Suppressor macrophage (primary cell): ENCODE measurements at places on chromosomes 11 and 22.

- peak; percentile 18 for DNase-seq
Observed at GRCh38 chr11:16603890-16604793, 134.3 kb upstream of the C11orf58 start.

DNA sequence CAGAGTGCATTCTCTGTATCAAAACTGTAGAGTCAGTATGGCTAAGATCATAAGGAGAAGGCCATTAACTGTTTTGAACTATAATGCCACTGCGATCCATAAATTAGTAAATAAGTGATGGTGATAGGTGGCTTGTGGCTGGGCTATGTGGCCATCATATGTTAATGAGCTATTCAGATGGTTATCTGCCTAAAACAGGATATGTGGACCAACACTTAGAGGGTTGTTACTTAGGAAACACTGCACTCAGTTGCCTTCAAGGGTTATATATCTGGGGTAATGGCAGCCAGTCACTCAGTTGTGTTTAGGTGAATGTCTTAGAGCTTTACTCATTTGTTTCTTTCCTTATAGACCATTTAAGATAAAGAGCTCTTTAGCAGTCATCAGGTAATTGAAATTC is 66.0 kb downstream of the PPP2R1B start:
- DNase-seq = no peak

DNA sequence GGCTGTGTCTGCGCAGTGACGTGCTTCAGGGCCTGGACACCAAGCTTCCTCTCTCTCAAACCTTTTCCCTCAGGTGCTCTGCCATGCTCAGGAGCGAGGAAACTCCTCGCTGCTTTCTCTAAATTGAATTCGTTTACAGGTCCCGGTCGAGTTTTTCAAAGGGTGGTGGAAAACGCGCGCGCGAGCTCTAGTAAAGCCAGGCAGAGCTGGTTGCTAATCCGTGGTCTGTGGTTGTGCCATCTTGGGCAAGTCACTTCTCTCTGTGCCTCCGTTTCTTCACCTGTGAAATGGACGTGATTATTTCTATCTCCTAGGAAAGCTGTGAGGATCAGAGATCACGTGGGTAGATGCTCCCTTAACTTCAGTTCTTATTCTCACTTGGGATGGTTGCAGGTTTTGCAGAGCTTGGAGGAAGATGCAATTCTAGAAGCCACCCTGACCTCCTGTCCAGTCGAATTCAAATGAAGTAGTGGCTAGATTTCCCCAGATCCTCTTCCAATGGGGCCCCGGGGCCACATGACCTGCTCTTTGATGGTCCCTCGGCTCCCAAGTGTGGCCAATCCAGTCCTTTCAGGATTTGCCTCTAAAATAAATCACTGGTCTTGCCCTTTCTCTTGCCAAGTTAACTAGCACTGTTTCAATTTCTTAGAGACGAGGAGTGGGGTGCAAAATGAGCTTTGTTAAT is 10.5 kb upstream of the ALX4 start:
- no peak for DNase-seq

DNA sequence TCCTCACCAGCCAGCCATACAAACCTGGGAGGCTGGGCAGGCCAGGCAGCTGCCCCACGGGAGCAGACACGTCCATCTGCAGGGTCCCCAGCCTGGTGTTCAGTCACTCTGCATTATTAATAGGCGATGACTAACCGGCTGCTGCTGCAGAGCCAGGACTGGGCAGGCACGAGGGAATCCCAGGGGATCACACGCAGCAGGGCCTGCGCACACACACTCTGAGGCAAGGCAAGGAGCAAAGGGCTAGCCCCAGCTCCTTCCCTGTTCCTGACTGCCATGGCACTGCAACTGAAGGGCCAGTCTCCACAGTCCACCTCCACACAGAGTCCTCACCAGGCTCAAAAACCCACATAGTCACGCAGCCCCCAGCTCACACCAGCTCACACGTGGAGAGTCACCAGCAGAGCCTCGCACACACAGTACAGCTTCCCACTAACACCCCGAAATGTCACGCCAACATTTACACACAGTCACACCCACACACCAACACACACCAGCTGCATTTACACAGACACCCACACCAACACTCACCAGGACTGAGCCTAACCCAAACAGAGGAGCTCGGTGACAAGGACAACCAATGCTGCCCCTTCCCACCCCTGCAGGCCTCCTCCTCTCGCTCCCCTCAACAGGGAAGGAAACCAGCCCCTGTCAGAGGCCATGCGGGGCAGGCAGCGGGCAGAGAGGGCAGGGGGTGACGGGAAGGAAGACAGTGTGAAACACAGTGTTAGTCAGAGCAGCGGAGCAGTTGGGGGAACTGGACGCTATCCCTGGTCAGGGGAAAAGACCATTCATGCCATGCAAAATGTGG is 47.3 kb downstream of the NRXN2 start:
- DNase-seq = peak; percentile 64

DNA sequence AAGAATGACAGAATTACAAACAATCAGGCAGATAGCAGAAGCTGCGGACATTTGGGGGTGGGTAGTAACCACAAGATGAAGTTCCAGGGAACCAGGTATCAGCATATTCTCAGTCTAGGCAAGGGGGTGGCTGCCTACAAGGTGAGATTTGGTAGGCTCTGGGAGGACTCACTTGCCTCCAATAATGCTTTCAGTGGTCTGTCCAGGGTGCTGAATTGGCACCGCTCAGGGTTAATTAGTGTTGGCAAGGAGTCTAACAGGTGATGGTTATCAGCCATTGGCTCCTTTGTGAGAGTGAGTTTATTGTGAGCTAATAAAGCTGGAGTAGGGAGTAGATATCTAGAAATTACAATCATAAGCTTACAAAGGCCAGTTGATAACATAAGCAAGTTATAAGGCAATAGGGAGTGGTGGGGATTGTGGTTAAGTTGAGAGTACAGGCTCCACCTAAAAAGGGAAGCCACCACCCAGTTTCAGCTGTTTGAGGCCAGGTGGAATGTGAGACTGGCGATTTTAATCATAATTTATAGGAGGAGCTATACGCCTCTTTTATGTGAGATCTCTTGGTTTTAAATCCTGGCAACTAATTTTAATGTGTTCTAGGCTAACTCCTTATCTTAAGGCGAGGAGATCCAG is 320.5 kb downstream of the MIAT start:
- no peak for DNase-seq

DNA sequence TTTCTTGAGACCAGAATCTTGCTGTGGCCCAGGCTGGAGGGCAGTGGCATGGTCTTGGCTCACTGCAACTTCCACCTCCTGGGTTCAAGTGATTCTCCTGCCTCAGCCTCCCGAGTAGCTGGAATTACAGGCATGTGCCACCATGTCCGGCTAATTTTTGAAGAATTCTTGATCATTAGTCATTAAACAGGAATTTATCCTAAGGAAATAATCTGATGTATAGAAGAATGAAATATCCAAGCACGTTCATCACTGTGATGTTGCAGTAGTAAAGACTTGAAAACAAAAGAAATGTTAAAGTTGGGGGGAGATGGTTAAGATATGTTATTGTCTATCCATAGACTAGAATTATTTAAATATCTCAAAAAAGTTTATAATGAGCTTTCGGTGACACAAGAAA is 23.6 kb downstream of the CBL start:
- DNase-seq = no peak

- no peak for DNase-seq
Observed at GRCh38 chr22:17552737-17553136, 10.6 kb upstream of the SLC25A18 start.

GRCh38 chr11:19594326-19594725 is 118.3 kb upstream of the NAV2 start:
- DNase-seq = no peak

GRCh38 chr11:83070044-83070701 is 1.5 kb downstream of the RAB30 start:
- DNase-seq = no peak

GRCh38 chr11:44066732-44067141 is 667 bp downstream of the ACCS start:
- peak; percentile 31 for DNase-seq

DNA sequence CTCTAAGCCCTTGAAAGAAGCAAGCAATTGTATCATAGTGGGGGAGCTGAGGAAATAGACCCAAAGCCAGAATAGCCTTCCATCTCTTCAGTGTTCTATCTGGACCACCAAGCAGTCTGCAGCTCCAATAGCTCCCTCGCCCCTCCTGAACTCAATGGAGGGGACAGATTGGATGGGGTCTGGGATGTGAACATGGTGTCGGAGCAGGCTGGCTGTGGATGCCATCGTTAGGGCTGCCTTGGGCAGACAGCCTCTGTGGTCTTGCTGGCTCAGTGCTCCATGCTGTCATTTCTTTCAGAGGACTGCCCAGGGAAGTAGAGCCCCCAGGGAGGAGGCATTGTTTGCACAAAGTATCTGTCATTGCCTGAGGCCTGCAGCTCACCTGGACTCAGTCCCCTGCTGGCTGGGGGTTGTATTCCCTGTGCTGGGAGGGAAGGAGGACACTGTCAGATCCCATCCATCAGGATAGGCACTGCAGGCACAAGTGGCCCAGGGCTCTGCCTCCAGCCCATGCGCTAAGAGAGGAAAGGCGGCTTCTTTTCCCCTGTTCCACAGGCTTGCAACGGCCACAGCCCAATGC is 537.7 kb downstream of the BUD13 start:
- DNase-seq = no peak

DNA sequence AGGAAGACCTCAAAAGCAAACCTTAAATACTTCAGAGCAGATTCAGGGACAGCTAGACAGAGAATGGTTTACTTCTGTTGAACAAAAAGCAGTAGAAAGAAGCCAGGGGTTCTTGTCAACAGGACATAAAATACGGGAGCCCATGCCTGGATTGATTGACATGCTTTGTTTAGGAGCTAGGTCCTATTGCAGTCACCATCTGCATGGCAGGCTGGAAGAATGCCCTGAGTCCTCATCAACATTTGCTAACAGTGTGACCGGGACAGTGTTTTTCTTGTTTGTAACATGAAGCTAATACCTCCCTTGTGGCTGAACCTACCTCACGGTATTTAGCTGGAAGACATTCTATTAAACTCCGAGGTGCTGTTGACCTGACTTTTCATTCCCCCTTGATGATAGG is 225.4 kb downstream of the NTM start:
- DNase-seq = no peak

DNA sequence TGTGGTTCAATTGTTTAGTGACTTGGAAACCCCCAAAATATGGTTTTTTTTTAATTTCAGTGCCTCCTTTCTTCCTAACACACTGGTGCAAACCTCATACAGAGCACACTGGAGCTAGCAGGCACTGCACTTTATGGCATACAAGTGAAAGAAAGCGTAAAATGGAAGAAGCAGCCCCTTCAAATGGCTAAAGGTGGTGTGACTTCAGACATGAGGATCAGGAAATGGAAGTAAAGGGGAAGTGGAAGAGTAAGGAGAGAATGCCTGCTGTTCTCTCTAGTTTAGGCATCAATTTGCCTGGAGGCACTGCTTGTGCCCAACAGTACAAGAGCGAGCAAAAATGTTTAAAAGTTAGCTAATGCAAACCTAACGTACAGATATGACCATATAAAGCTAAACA is 5.7 kb downstream of the RSF1 start:
- DNase-seq = no peak

DNA sequence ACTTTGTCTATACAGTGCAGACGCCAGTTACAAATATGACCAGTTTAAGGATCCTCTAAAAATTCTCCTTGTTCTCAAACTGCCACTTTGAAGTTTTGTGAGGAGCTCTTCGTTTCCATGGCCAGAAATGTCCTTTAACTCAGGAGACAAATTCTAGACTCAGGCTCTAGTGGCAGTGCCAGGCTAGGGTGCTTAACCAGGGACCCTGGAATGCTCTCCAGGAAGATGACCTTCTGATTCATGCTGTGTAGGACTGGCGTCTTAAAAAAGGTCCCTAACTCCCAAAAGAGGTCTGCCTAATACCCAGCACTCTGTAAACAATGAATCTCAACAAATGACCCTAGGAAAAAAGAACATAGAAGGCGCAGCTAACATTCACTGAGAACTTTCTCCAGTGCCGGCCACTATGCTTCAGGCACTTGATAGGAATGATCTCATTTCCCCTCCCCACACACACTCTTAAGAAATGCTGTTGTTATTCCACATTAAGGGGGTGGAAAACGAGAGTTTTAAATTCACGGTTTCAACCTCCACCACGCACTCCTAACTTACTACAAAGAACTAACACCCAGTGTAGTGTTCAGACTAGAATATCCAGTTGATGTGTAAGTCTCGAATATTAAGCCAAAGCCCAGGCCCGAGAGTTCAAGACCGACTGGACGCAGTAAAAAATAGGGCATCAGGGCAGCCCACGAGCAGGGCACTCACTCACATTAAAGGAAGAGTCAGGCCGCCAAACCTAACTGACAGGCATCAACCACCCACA is 747 bp downstream of the NXF1 start:
- peak; percentile 68 for DNase-seq

DNA sequence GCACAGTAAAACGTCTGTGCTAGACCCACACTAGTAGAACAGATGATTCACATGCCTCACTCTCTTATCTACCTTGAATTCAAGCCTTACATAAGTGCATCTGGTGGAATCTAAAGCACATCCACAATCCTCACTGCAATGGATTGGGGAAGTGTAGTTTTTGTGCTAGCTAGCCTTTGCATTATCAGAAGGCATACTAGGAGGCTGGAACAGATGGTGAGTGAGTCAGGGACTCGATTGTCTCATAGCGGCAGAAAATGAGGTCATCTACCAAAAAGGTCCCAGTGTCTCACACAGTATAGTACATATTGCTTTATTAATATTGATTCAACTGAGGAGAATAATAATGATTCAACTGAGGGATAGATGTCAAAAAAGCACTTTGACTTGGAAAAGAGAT is 9.3 kb downstream of the MSANTD4 start:
- DNase-seq = peak; percentile 70

DNA sequence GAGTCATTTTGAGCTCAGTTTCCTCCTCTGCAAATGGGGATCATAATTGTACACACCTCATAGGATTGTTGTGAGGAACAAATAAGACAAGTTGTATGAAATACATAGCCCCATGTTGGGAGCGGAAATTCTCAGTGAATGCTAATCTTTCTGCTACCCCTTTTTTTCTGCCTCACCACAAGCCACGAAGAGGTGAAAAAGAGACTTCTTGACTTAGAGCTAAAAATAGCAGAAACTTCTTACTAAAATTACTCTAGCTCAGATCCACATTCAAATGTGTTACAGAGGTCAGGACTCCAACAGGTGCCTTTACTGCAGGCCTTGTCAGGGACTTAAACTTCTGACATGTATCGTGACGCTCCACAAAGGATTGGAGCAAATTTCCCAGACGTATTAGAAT is 128.5 kb downstream of the MIAT start:
- DNase-seq = no peak

DNA sequence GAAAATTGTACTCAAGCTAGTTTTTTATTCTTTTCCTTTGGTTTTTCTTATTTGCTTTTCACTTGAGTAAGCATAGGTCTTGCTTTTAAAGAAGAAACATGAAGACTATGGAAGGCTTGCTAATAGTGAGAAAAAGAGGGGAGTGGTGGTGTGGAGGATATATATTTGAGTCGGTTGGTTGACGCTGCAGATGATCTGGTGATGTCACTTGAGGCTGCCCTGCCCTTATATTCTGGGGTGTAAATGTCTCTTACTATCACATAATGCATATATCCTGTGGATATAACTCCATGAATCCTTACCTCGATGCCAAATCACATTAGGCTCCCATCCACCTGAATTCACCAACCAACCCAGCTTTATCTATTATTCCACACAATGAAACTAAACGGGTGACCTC is 2.9 kb downstream of the GRIA4 start:
- no peak for DNase-seq
